Stimulated activated CD8-positive, alpha-beta memory T cell treated with anti-CD3 and anti-CD28 coated beads, Interleukin-4, amount 100 ng/mL, for 1 hour (primary cell): ENCODE measurements at places on chromosomes 12 and 14.

DNA sequence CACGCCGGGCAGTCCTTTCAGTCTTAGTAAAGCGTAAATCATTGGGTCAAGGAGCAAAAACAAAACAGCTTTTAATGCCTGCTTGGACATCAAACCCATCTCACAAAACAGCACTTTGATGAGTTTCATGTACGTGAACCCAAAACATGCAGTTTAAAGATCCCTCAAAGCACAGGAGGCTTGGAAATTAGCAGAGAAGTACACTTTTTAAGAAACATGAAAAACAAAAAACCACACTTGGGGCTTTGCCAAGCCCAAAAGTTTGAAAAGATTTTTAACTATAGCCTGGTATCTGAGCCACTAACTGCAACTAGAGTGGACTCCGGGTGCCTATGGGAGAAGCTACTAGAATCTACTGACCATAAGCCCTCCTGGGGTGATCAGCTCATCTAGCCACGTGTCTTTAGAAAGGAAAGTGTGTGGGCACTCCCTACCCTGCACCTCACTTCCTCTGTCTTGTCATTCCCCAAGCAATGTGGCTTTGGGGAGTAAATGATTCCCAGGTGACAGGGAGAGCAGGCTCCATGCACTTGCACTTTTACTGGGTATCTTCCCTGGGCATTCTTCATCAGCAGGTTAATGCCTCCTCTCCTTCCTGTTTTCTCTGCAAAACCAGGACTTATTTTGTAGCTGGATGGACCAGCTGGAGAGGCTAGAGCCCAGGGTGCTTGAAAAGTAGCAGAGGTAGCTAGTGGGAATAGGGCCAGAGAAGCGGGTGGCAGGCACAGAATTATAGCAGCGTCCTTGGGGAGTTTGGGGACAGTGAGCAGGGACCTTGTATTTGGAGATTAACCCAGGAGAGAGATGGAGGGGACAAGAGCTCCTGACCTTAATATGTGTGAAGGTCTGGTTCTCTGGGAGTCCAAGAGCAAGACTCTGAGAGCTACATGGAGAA, 339.3 kb downstream of the BCL11B start:
- DNase-seq, result no peak

DNA sequence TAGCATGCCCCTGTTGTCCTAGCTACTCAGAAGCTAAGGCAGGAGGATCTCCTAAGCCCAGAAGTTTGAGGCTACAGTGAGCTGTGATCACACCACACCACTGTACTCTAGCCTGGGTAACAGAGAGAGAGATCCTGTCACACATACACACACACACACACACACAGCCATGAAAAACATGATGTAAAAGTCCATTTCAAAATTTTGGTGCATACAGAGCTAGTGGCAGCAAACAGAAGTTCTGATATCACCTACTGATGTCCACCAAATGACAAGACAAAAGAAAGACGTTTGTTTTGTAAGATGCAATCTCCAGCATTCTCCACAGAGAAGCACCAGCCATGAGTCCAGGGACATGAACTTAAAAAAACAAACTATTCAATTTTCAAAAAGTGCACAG, 15.9 kb downstream of the AREL1 start:
- no peak for DNase-seq

DNA sequence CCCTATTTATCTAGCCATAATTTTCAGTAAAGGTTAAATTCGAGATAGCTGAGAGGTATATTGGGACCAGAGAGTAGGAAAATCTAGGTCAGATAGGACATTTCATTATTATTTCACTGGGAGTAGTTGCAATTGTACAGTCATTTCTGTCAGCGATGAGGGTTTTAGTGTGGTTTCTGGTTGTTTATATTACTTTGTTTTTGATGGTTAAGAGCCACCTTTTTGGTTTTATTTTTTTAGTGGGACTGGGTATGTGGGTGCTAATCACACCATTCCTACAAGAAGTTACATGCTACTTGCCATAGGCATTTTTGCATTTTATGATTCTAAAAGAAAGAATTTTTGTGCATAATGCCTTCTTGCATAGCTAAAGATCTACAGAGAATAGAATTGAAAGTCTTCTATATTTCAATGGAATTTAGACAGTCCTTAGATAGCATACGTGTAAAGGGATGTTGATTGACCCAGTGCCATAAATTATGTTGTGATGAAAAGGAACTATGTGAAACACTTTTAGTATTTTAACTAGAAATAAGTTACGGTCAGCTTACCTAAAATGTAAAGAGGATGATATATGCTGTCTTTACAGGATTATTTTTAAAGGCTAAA, 85.2 kb downstream of the KTN1 start:
- no peak for DNase-seq

GRCh38 chr12:24750263-24750662, 198.6 kb downstream of the BCAT1 start:
- DNase-seq, result no peak

DNA sequence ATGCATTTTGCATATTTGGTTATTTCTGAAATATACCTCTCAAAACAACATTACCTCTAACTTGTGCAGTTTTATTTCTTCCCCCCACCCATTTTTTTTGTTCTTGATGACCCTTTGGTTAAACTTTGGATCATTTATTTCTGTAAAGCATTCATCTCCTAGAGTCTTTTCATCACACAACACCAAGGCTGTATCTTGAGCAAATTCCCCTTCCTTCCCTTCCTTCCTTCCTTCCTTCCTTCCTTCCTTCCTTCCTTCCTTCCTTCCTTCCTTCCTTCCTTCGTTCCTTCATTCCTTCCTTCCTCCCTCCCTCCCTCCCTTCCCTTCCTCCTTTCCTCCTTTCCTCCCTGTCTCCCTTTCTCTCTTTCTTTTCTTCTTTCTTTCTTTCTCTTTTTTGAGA, 43.8 kb upstream of the PPP1R12A start:
- no peak for DNase-seq

- no peak for DNase-seq
These were observed 524.8 kb upstream of the STXBP6 start for GRCh38 chr14:25574628-25575325.

DNA sequence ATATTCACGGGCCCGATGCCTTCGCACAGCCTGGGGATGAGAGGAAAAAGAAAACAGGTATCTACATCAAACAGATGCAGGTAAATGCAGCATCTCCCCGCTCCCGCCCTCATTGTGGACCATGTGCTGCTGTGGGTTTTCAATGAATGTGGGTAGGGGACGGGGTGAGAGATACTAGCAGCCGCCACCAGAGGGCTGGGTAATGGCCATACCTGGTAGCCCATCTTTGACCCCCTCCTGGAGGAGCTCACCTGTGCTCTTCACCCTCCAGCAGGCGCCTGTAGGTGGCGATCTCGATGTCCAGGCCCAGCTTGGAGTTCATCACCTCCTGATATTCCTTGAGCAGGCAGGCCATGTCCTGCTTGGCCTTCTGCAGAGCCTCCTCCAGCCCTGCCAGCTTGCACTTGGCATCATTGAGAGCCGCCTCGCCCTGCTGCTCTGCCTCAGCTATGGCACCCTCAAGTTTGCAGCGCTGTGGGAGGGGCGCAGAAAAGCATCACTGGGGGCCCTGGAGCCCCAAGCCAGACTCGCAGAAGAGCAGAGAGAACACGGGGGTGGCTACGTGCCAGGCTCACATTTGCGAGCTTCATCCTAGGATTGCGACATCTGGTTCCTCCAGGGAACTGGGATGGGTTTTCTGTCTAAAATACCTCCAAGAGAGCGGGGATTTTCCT, 10.2 kb downstream of the KRT82 start:
- no peak for DNase-seq

DNA sequence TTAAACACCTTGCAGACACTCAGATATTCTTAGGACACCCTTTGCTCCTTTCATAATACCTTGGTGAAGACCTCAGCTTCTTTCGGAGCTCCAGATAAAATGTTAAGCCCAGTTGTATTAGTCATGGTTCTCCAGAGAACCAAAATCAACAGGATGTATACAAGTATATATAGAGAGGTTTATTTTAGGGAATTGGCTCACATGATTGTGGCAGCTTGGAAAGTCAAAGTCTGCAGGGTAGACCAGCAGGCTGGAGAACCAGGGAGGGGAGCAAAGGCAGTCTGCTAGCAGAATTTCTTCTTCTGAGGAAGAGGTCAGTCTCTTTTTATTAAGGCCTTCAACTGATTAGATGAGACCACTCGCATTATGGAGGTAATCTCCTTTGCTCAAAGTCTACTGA, 6.9 kb upstream of the IGF1 start:
- DNase-seq, result no peak

DNA sequence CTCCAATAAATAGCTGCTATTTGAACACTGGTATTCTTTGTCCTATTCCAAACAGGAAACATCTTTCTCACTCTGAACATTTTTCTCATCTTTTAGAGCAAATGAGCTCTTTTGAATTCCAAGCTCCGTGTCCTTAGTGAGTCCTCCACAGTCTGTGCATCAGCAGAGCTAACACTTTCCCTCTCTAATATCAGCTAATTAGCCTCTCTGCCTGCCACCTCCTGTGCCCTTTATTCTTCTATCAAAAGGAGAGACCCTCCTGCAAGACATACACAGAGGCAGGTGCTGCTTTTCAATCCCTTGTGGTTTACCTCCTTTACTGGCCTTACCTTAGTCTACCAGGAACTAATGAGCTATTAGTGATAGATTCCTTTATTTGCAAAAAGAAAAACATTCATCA, 178.5 kb downstream of the SLC35F4 start:
- no peak for DNase-seq

DNA sequence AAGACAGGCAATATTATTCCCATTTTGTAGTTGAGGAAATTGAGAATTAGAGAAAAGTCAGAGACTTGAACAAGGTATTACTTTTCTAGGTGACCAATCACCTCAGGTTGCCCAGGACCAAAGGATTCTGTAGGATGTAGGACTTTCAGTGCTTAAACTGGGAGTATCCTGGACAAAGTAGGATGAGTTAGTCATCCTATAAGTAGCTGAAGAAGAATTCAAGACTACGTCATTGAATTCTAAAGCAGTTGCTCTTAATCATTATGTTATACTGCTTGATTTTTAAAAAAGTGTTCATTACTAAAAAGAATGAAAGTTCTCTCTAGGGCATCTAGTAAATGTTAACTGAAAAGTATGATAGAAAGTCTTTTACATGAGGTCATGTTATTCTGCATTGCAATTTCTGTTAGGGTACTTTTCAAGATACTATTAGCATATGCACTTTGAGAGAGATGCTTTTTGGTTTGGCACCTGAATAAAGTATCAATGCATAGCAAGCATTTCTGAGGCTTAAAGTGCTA, 101.7 kb downstream of the RTN1 start:
- no peak for DNase-seq

- DNase-seq, result no peak
These were observed 2.6 kb downstream of the EGLN3 start for GRCh38 chr14:33948145-33948868.

DNA sequence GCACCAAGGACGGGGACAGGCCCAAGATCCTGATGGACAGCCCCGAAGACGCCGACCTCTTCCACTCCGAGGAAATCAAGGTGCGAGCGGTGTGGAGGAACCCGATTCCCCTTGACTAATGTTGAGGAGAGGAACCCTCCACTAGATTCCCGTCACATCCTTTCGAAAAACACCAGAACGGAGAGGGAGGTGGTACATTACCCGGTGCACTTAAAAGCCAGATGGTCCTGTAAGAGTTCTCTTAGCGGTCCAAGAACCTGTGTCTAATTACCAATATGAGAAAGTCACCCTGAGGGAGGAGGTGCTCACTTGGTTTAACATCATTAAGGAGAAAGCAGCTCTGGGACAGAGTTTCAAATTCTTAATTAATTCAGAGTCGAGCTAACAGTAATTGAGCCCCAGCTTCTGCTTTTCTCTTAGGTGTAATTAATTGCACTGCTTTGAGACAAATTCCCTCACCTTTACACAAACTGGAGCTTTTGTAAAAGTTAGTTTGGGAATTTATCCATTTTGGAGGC, 450 bp downstream of the PRKAB1 start:
- DNase-seq, result no peak

DNA sequence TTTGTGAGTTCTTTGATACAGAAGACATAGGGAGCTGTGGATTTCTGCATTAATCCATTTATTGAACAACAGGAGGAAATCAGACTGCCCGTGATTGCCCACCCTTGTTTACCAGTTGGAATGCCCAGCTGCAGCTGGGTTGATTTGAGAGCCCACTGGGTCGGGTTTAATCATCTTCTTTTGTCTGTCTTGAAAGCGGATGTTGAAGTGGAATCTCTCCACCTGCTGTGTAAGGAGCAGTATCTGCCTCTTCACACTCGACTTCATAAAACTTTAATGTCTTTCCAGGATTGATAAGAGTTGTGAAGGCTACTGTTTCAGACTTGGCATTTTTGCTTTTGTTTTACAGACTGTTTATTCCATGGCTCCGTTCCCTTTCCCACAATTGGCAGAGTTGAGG, 39.9 kb downstream of the TBC1D30 start:
- DNase-seq, result no peak

- no peak for DNase-seq
These were observed 239.4 kb downstream of the PAWR start for GRCh38 chr12:79451365-79451764.

GRCh38 chr12:111175396-111176094, 193.3 kb downstream of the PHETA1 start:
- no peak for DNase-seq

GRCh38 chr14:92460916-92461579, 52.5 kb upstream of the RIN3 start:
- no peak for DNase-seq

- no peak for DNase-seq
These were observed 1.2 kb downstream of the LMO3 start for GRCh38 chr12:16604596-16605252.

- no peak for DNase-seq
These were observed 14.0 kb upstream of the LYZ start for GRCh38 chr12:69334158-69334557.

- DNase-seq, result no peak
These were observed 8.0 kb upstream of the SLC17A8 start for GRCh38 chr12:100348657-100349454.

GRCh38 chr12:5332551-5332950, 99.4 kb upstream of the NTF3 start:
- DNase-seq, result no peak

DNA sequence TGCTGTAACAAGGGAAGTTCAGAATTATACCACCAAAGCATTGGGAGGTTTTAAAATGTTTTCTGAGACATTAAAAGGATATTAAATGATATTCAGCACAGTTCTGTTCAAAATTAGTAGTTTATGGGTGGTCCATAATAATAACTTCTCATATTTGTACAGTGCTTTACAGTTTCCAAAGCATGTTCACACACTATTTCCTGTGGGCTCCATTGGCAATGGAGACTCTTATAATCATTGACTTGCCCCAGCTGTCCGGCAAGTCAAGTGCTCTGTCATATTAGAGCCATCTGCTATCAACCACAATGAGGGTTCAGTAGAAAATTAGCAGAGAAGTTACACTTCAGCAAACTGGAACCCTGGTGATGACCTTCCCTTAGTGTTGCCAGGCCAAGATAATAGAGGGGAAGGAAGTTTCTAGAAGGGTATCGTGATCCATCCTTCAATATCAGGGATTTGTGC, 526.6 kb upstream of the CCDC196 start:
- no peak for DNase-seq
